ENCODE measurements at places on chromosomes 5 and 9. TPM values are rescaled to one million over a fixed set of nuclear protein-coding genes. Genes with fewer than 3 reads are reported as not detected.

The MYORG gene
- 9.1 TPM for total RNA-seq

GRCh38 chr5:56717253-56717987 lies 97.9 kb upstream of the MAP3K1 start:
- DNase-seq, result no peak

GRCh38 chr5:143576711-143577484 lies 173.4 kb upstream of the NR3C1 start:
- no peak for DNase-seq

The GPR150 gene
- 0.74 TPM for total RNA-seq

The UGT3A2 gene
- total RNA-seq, result not detected

DNA sequence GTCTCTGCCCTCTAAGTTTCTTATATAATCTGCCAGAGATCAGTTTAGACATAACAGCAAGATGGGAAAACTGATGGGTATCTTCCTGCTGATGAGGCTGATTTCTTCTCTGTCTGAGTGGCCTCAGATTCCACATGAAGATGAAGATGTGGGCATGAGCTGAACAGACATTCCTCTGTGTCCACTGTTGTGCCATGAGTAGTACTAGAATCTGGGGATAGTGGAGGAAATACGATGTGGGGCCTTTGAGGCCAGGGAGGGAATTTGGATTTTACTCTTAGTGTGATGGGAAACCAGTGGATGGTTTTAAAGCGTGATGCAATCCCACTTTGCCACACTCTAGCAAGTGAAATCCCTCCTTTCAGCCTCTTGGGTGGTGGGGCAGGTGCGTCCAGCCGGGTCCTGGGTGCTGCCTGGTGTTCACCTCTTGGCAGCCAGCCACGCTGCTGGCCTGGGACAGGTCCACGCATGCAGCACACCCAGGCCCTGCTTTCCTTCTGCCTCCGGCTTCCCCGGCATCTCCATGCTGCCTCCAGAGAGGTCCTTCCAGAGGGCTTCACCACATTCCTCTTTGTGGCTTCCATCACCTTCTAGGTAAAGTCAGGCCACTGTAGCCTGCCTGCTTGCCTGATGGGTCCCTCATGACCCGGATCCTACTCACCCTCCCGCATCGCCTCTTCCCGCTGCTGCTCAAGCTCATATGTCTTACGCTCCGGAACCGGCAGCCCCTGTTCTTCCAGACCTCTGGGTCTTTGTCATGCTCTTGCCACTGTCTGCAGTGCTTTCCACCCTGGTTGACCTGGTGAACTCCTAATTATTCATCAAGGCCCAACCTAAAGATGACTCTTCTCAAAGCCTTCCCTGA lies 28.1 kb upstream of the SH3PXD2B start:
- no peak for DNase-seq

The RASA1 gene
- 14.8 TPM for total RNA-seq

The PCDHA5 gene
- not detected for total RNA-seq

The RNF183 gene
- total RNA-seq, result not detected

The IL12B gene
- not detected for total RNA-seq

- no peak for DNase-seq
Measured at GRCh38 chr9:19445452-19445851, 36.6 kb downstream of the ACER2 start.

GRCh38 chr5:17438027-17438426 lies 60.0 kb upstream of the TAF11L2 start:
- DNase-seq, result no peak

DNA sequence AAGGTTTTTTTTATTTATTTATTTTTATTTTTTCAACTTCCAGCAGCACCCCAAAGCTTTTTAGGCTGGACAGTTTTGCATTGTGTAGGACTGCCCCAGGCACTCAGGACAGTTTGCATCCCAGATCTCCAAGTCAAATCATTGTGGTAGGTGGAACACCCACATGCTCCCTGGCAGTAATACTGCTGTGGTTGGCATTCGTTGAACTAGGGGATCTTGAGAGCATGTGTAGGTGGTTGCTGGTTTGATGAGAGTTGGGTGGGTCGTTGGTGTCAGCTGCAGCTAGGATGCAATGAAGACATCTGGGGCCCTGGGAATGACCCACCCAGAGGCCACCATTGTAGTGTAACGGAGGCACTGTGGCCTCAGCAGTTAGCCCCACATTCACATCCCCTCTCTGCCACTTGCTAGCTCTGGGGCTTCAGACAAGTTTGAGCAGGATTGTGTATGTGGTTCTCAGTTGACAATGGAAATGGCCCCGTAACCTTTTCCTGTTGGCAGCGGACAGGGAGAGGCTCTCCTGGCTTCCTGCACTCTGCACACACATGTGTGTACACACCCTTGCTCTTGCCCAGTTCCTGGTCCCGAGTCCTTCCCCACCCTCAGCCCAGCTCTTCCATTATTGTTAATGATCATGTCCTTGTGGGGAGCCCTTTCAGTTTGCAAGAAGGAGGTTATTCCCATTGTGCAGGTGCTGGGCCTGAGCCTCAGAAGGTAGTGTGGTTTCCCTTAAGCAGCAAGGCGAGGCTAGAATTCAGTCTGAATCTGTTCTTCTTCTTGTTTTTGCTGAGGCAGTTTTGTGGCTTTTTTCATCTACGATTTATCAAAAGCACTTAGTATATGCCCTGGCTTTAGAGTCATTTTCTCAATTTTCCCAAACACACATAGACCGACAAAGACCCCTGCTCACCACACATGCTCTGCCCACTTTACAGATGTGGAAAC lies 46.5 kb downstream of the PPARGC1B start:
- no peak for DNase-seq

The MARCHF11 gene
- total RNA-seq, result not detected

The HMCN2 gene
- total RNA-seq, result not detected

The SLC23A1 gene
- total RNA-seq, result 1.5 TPM

- no peak for DNase-seq
Measured at GRCh38 chr5:57692582-57693487, 210.2 kb upstream of the ACTBL2 start.

The SGCD gene
- not detected for total RNA-seq

DNA sequence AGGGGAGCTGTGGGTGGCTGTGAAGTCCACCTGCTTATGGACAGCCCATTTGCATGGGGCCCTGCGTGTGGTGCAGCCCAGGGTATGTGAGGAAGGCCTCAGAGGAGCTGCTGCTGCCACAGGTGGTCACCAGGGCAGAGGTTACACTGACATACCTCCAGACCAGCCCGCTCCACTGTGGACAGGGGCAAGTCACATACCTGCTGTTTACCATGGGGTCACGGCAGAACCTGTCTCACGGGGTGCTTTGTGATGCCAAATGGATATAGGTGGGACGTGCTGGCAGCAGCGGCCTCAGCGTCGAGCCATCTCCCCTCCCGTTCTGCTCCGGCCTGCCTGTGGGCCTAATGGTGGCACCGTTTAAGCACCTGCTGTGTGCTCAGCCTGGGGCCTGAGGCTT lies 127.5 kb upstream of the LMX1B start:
- no peak for DNase-seq

DNA sequence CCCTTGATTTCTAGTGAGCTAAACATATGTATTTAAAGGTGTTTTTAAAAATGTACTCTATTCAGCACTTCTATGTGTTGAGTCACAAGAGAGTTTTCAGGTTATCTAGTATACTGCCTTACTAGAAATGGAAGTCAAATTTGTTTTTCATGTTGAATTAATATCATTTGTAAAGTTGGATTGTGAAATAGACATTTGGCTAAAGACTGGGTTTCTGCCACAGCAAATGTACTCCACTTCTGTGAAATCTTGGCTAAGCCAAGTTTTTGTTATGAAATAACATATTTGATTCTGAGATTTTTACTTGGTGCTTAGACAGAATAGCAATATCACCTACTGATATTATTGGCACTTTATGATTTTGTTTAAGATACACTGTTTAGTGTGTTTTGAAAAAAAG lies 106.0 kb downstream of the CWC27 start:
- no peak for DNase-seq

DNA sequence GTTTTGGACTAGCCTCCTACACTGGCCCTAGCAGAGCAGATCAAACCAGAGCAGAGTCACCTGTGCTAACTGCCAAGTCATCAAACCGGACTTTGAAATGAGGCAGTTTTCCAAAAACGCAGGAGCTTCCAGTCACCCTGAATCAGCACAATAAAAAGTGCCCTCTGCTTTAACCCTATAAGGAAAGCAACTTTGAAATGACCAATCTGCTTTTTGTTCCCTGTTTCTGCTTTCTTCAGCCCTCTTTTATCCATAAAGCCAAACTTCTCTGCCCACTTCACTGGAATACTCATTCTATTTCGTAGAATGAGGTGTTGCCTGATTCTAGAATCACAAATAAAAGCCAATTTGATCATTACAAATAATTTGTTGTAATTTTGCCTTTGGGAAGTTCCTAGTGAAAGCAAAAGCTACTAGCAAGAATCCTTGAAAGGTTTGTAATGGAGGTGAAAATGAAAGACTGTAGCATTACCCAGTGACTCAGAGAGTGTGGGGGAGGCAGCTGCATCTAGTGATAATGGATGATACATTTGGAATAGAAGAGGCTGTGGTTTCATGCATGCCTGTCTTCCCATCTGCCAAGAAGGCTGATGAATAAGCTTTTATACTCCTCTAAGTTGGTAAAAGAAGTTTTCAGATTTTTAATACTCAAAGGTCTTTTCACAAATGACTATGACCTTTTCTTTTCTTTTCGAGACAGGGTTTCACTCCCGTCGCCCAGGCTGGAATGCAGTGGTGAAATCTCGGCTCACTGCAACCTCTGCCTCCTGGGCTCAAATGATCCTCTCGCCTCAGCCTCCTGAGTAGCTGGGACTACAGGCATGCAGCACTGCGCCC lies 14.9 kb downstream of the SPAAR start:
- DNase-seq, result no peak
